NCI-H1436 (cell line): ENCODE measurements at places on chromosomes 6 and 20.
A peak's percentile ranks its signal among the peaks of the same experiment; 100 is the strongest.

- no peak for DNase-seq
These were observed 815.8 kb upstream of the EYS start for GRCh38 chr6:66522864-66523263.

DNA sequence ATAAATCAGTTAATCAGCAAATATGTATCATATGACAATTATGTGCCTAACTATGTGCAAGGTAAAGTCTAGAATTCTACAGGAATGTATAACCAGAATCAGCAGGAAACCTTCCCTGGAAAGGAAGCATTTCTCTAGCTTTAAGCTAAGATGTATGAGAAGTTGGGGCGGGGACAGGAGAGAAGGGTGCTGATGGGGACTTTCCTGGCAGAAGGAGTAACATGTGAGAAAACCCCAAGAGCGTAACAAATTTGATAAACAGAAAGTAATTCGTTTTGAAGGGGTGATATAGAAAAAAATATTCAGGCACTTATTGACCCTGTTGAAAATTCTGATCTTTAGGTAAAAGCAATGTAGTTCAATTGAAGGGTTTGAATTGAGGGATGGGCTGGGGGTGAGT, 226.1 kb downstream of the KHDRBS2 start:
- DNase-seq, result no peak

DNA sequence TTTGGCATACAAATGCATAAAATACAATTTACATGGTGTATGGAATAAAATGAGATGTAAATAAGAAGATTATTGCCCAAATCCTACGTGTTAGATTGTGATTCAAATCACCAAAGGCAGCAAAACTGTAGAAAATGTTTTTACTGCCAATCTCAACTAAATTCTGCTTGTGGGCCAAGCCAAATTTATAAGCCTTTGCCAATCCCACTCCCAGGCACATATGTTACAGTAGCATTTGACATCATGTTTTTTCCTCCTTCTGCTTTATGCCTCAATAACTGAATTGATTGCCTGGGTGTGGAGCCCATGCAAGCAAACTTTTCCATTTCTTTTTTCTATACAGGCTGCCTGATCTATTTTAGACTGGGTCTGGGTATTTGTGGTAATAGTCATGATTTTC, 36.3 kb upstream of the LRRC1 start:
- DNase-seq, result no peak

- no peak for DNase-seq
These were observed 22.3 kb upstream of the TBC1D32 start for GRCh38 chr6:121356575-121356974.

- no peak for DNase-seq
These were observed 209.2 kb upstream of the PMEPA1 start for GRCh38 chr20:57919049-57919448.

DNA sequence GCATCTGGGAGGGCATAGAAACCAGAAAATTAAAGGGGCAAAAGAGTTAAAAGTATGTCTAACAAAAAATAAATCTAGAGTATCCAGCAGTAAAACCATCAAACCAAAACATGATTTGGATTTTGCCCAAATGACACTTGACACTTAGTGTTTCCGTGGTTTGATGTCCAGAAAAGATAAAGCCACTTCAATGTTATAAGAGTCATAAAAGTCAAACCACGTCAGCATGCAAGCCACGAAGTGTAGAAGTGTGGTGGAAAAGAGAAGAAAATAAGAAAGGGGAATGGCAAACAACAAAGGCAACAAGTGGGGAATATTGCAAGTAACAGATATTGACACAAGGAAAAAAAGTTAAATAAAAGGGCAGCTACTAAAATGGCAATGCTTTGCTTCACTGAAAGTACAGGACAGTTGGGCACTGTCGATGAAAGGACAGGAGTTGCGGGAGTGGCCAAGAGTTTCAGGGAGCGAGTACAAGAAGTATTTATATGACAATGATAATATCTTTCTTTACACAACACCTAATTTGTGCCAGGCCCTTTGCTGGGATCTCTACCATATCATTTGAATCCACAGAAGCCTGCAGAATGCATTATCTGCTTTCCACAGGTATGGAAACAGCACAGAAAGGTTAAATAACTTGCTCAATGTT, 6.3 kb upstream of the HDDC2 start:
- no peak for DNase-seq

- no peak for DNase-seq
These were observed 485.5 kb downstream of the CD109 start for GRCh38 chr6:74181471-74181870.

DNA sequence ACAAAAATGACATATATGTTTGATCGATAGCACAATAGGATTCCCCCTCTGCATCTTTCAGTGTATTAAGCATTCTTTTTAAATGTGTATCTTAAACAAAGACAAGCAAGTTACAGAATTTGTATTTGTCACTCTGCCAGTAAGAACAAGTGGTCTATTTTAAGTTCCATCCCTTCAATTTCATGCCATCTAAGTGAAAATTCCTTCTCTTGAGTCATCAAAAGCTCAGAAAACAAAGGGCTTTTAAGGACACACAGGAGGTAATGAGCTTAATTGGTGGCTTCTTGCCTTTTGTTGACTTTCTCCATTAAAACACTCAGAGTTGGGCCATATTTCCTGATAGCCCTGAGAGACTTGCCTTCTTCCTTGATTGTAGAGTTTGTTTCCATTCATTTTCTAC, 547.8 kb downstream of the TENT5A start:
- no peak for DNase-seq

GRCh38 chr6:38570750-38571149, 69.0 kb downstream of the BTBD9 start:
- peak; percentile 21 for DNase-seq

- DNase-seq, result no peak
These were observed 13.2 kb upstream of the KIF25 start for GRCh38 chr6:167984144-167984719.

- no peak for DNase-seq
These were observed 23.7 kb upstream of the PCMTD2 start for GRCh38 chr20:64231621-64232550.

DNA sequence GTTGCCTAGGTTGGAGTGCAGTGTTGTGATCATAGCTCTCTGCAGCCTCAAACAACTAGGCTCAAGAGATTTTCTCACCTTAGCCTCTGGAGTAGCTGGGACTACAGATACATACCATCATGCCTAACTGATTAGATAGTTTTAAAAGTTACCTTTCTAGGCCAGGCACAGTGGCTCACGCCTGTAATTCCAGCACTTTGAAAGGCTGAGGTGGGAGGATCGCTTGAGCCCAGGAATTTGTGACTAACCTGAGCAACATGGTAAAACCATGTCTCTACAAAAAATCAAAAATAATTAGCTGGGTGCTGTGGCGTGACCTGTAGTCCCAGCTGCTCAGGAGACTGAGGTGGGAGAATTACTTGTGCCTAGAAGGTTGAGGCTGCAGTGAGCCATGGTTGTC, 41.2 kb downstream of the SLC17A5 start:
- DNase-seq, result no peak

- DNase-seq, result peak; percentile 64
These were observed 65.5 kb downstream of the SOBP start for GRCh38 chr6:107555449-107555848.

DNA sequence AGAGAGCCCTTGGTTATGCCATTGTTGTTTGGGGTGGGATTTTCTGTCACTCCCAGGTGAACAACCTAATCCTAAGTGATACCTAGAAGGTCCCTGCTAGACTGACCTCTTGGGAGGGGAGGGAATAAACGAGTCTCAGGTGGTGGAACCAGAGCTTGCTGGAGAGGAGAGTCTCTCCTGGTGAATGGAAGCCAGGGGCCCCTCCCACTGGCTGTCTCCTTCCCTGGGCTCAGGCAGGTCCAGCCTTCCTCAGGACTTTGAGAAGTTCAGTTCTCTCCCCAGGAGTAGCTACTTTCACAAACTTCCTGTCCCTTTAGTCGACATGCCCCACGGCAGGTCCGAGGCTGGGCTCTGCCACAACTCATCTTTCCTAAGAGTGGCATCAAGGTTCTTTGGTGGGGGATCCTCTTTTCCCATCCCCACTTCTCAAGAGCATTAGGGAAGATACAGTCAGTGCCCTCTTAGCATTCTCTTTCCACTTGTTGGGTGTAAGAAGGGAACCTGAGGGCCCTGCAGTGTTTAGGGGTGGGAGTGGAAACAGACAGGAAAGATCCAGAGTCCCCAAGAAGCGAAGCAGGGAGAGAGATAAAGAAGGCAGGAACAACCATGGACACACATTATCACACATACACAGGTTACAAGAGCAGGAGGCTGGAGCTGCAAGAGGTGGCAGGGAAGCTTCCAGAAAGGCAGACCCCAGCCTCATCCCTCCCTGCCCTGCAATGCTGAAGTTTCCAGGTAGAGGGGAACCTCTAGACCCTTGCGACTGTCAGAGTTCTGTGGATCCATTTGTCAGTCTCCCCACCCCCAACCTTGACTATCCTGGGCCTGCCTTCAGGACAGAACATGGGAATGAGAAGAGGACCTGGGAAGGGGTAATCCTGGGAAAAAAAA, 900 bp upstream of the GLP1R start:
- no peak for DNase-seq

GRCh38 chr6:158707821-158708195, 58.0 kb downstream of the SYTL3 start:
- DNase-seq, result no peak

- DNase-seq, result no peak
These were observed 16.6 kb upstream of the CCND3 start for GRCh38 chr6:41958022-41958856.

DNA sequence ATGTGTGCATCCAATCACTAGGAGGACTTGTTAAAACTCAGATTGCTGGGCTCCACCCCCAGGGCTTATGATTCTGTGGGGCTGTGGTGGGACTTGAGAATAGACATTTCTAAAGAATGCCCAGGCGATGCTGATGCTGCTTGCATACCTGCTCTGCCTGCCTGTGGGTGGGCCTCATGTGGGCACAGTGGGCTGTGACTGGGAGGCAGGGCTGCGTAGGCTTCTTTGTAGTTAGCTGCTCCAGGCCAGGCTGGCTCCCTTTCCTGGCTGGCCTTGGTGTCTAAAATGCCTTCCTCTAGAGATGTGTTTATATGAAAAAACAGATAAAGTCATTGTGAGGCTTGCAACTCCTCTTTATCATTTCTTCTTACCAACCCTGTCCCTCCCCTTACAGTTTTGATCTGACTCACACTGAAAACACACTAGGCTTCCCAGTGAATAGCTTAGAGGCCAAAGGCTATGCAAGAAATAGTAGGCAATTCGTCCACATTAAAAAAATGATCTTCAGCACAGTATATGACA, 495.5 kb upstream of the MAP3K7 start:
- no peak for DNase-seq

DNA sequence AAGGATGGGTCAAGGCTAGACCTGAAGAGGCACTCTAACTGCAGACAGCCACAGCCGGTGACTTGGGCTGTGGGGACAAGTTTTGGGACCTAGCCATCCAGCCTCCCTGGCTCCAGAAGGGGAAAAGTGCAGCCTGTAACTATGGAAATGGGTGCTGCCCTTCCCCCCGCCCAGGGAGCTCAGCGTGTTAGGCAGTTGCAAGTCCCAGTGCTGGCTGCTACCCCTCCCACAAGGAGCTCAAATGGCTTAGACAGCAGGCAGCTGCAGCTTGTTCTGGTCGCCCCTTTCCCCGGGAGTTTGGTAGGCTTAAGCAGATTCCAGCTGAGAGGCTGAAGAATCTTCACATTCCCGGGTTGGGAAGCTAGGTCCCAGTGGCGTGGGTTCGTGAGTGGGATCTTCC, 162.6 kb downstream of the FAM83B start:
- DNase-seq, result no peak
